Stimulated activated naive CD4-positive, alpha-beta T cell treated with Interleukin-2 at 50 U/mL for 16 hours (primary cell): ENCODE measurements at places on chromosomes 7 and 10.

DNA sequence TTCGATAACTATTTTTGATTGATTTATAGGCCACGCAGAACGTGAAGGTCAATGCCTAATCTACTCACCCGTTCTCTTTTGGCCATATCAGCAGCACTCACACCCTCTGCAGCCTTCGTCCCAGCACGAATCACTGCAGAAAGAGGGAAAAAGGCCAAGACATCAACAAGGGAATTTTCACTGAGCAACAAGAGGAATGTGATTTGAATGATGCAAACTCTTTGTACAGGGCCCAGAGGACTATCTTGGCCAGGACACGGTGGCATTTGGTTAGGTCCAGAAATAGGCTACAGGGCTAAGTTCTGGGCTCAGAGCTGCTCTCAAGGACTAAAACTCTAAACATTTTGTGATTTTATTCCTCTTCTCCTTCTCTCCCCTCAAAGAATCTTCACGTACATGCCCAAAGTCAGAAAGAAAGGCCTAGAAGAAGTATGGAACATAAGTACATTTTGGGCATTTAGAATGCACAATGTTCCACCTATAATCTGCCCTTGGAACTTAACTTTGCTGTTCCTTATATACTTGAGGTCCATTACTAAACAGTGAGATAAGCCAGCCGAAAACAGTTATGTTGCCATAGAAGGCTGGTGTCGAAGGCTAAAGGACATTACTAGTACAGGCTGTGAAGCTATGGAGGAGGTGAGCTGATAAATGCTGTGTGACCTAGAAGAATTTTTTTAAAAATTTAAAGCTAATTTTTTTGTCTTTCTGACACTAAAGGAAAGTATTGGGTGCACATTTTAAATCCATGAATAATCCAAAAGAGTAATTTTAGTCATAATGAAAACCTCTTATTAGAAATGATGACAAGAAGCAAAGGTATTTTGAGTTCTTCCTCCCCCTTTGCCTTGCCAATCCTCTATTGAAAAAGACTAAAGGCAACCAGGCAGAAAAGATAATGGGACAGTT lies 20.0 kb downstream of the RBM28 start:
- no peak for DNase-seq

GRCh38 chr7:150368096-150368883 lies at the start of gene REPIN1:
TSS of gene REPIN1 (plus strand) at chr7:150368822. CDS start at chr7:150369712, 890 bp downstream.
- DNase-seq: peak; percentile 72

- DNase-seq: no peak
These were observed 5.4 kb upstream of the CEP41 start for GRCh38 chr7:130446259-130446658.

- DNase-seq: no peak
These were observed 41.8 kb downstream of the ASZ1 start for GRCh38 chr7:117385363-117386109.

GRCh38 chr7:16880554-16880953 lies 1.2 kb downstream of the AGR3 start:
- no peak for DNase-seq

GRCh38 chr10:97974526-97975525 lies 55.6 kb downstream of the CRTAC1 start:
- no peak for DNase-seq

GRCh38 chr10:98267894-98268693 lies at the start of gene LOXL4:
TSS of gene LOXL4 (minus strand) at chr10:98268194. CDS start at chr10:98263019, 5,175 bp downstream.
- no peak for DNase-seq

- no peak for DNase-seq
These were observed 156.3 kb upstream of the C7orf33 start for GRCh38 chr7:148434181-148434757.

DNA sequence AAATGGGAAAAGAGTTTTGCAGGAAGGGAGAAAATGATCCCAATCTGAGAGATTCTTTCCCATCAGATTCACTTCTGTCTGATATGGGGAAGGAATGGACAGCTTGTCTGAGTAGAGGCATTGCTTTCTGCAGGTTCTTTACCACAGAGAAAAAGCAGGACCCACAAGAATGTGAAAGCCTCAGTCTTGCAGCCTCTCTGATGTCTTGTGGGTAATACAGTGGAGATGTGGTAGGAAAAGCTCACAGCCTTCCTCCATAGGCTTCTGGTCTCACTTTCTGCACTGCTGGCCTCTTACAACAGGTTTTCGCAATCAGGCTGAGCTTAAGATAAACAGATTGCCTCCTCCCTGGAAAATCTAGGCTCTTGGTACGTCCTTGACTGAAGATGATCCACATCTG lies 551 bp downstream of the IFIT1 start:
- no peak for DNase-seq

DNA sequence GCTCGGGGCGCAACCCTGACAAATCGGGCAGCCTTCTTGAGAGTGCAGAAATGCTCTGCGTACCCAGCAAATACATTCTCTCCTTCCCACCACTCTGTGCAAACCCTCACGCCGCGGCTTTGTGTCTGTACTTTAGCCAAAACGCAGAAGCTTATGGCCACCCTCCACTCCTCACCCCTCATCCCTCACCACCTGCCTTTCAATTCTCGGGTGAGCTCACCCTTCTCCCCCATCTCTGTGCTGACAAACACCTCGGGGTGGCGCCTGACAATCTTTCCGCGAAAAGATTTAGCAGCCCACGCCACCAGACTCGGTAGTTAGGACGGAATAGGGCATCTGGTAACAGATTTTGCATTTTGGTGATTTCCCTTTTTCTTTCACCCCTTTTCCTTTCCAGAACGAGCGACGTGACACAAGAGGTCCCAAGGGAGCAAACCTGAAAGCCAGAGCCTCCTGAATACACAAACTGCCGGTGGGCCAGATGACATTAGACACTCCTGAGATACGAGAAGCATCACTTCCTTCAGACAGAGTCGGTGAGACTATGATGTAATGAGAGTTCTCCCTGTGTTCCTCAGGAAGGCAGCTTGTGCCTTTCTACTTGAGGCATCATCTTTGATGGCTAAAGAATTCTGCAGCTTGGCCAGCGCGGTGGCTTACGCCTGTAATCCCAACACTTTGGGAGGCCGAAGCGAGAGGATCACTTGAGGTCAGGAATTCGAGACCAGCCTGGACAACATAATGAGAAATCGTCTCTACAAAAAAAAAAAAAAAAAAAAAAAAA lies 671 bp upstream of the ATAD1 start:
- peak; percentile 72 for DNase-seq
